ENCODE measurements at places on chromosomes 7 and 10. TPM values are rescaled to one million over a fixed set of nuclear protein-coding genes. Genes with fewer than 3 reads are reported as not detected.

GRCh38 chr10:19656420-19657042 is 159.7 kb upstream of the PLXDC2 start:
- DNase-seq = no peak

DNA sequence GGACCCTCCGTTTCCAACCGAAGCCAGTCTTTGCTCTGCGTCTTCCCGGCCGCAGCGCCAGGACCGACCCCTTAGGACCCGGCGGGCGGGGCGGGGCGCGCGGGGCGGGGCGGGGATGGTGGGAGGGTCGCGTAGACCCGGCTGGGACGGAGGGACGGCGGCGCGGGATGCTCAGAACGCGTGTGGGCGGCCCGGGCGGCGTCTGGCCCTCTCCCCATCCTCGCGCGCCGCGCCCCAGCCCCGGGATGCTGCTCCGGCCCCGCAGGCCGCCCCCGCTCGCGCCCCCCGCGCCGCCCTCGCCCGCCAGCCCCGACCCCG is at the start of gene UTF1:
Gene UTF1 (plus strand): TSS at position 174 of the 318 bp plus-strand sequence. CDS start 72 bp downstream, at position 246.
- DNase-seq = no peak

Gene FKBP6
- polyA plus RNA-seq = 0.25 TPM

DNA sequence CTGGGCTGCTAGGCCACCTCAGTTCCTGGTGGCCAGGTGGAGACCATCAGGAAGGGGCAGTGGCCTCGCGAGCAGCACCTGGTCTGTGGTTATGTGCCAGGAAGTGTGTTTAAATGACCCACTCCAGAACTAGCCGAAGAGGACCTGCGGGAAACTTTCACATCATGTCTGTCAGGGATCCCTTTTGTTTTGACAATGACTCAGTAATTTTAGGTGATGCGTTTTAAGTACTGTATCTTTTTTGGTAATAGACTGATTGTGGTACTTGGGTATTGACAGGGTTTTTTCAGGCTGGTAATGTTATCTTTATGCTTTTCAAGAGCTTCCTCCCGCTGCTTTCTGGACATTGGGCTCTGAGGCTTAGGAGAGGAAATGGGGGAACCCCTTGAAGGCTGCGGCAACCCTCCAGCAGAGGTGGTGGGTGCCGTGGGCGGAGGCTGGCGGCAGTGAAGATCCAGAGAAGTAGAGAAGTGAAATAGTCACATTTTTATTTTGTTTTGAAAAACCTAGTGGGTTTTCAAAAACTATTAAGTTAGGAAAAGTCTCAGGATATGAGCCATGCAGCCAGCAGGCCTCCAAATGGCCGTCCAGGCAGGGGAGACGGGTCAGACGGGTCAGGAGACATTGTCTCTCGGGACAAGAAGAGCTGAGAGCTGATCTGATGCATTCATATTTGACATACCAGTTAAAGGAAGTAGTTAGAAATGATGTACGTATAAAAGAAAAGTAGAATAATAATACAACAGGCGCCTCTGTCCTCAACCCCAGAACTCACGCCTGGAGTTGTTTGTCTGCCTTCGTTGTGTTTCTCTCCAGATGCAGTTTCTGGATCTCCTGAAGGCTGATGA is 27.7 kb downstream of the PPP2R2D start:
- no peak for DNase-seq

- no peak for DNase-seq
These were observed 53.2 kb upstream of the MACC1 start for GRCh38 chr7:20270371-20270770.

GRCh38 chr10:2936816-2937215 is 130.5 kb upstream of the PFKP start:
- no peak for DNase-seq

DNA sequence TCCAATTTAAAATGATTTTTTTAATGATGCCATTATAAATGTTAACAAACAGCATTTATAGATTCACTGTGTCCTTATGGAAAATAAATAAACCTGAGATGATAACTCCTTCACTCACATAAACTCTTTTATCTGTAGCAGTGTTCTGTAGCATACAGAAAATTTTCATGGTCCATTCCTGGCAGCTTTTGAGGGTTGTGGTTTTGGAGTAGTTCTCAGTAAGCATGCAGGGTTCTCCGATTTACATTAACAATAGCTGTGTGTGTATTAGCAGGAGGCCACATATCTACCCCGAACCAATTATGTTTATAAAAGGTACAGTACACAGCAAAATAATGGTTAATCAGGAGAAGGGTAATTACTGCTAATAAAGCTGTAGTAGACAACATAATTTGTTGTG is 162.7 kb downstream of the CDCA7L start:
- DNase-seq = no peak

DNA sequence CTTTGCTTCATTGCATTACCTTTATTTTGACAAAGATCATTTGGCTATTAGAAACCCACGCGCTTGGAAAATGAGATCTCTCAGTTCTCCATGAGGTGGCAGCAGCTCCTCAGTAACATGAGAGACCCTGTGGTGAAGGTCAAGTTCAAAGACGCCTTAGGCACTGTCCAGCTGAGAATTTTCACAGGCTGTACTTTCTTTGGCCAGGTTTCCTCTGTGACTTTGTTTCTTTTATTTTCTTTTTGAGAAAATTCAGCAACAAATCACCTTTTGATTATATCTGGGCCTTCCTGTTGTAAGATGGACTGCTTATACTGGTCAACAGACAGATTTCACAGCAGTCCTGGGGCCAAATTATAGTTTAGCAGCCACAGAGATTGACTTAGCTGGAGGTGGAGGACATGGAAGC is 54.5 kb downstream of the RAB18 start:
- no peak for DNase-seq

DNA sequence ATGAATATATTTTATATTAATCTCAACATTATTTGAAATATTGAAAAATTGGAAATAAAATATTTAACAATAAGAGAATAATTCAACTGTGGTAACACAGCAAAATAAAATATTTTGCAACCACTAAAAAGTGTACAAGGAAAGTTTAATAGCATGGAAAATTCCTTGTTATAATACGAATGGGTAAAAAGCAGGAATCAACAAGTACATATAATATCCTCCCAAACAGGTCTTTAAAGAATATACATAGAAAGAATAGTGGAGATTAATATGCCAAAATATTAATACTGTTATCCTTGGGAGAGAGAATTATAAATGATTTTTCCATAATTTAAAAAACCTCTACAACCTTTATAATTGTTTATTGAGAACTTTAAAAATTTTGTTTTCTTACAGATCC is 1.0 kb downstream of the DNAJC12 start:
- no peak for DNase-seq

GRCh38 chr7:111835066-111835465 is 272.8 kb upstream of the IMMP2L start:
- DNase-seq = no peak

Gene HABP2
- 0.65 TPM for polyA plus RNA-seq

- DNase-seq = no peak
These were observed 7.2 kb upstream of the ADAM22 start for GRCh38 chr7:87926581-87927461.

DNA sequence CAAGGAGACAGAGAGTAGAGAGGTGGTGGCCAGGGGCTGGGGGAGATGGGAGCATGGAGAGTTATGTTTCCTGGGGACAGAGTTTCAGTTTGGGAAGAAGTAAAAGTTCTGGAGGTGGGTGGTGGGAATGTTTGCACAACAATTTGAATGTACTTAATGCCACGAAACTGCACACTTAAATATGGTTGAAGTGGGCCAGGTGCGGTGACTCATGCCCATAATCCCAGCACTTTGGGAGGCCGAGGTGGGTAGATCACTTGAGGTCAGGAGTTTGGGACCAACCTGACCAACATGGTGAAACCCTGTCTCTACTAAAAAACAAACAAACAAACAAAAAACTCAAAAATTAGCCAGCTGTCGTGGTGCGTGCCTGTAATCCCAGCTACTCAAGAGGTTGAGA is 137.2 kb downstream of the PFKFB3 start:
- no peak for DNase-seq

DNA sequence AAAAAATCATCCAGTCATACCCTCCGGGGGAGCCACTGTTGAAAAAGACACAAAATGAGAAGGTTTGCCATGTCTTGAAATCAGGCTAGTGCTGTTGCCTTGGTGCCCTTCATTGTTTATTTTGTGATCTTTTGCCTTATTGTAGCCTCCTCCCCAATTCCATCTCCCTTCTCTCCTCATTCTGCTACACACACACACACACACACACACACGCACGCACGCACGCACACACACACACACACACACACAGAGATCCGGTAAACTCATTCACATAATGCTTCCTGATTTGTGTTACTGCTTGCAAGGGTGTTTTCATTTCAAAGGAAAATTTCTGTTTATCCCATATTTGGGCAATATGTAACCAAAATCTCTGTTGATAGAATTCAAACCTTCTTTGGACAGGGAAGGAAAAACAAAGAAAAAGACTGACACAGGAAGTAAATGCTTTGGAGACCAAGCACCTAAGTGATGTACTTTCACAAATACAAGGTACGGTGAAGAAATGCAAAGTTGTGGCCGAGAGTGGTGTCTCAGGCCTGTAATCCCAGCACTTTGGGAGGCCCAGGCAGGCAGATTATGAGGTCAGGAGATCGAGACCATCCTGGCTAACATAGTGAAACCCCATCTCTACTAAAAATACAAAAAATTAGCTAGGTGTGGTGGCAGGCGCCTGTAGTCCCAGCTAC is 141.1 kb upstream of the CDK13 start:
- no peak for DNase-seq

DNA sequence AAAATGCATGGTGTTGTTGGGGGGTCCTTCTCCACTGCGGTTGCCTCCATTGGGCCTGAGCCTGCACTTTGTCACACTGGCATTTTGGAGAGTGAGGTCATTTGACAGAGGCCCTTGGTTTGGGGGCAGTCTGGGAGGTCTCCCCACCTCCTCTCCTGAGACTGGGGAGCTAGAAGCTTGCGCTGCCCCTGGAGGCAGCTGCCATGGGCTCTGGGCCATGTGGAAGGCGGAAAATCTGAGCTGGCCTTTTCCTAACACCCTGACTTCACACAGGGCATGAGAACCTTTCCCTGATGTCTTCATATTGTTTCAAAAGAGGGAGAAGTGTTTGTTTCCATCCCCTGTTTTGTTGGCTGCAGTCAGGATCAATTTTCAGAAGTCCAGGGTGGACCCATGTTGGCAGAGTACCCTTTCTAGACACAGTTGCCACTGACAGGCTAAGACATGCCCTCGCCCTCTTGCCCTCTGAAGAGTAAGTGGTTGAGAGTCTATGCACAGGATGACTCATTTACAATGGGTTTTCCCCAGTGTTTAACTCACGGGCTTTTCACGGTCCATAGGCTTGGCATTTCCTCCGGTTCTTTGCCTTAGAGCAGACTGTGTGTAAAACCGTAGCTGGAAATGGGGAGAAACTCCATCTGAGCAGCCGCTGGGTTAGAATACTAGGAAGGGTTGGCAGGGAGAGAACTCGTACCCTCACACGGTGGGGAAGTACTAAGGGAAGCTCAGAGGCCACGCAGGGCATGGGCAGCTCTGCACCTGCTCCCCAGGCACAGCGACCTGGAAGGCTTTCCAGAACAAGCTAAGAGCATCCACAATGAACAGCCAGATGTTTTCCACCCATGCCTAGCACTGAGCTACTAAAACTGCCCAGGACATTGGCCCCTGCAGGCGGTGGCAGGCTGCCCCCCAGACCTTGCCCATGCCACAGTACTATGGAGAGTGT is 655.0 kb downstream of the SDK1 start:
- DNase-seq = no peak

- no peak for DNase-seq
These were observed 175.6 kb downstream of the OTUD1 start for GRCh38 chr10:23614483-23614882.

- no peak for DNase-seq
These were observed 38.8 kb downstream of the RNLS start for GRCh38 chr10:88544140-88544870.

- DNase-seq = no peak
These were observed 642 bp upstream of the AGR2 start for GRCh38 chr7:16805441-16805840.

DNA sequence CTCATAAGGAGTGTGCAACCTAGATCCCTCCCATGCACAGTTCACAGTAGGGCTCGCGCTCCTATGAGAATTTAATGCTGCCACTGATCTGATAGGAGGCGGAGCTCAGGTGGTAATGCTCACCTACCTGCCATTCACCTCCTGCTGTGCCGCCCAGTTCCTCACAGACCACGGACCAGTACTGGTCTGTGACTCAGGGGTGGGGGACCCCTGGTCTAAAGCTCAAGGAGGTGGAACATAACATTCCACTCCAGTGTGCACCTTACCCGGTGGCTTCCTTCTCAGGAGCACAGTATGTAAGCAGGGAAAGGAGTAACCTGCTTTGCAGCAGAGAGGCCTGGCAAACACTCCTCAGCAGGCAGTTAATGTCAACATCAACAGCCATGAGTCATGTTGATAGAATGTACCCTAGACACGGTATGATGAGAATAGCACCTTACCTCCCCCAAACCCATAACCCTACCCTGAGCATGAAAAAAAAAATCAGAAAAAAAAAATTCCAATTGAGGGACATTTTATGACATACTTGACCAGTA is 273.5 kb downstream of the FGFR2 start:
- DNase-seq = no peak

- DNase-seq = no peak
These were observed 328.3 kb downstream of the NXPH1 start for GRCh38 chr7:8761731-8762130.

DNA sequence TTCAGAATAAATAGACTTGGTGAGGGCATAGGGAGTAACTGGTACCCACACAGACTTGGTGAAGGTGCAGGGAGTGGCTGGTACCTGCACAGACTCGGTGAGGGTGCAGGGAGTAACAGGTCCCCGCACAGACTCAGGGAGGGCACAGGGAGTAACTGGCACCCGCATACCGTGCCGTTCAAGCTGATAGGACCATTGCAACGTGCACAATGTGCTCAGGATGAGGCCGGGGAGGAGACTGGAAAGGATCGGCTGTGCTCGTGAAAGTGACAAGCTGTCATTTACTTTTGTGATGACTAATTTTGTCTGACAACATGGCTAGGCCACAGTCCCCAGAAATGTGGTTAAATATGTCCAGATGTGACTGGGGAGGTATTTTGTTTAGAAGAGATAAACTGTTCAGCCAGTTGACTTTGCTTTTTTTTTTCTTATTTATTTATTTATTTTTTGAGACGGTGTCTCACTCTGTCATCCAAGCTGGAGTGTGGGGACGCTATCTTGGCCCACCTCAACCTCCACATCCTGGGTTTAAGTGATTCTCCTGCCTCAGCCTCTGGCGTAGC is 76.2 kb upstream of the NMT2 start:
- no peak for DNase-seq

- no peak for DNase-seq
These were observed 42.8 kb upstream of the SLC13A1 start for GRCh38 chr7:123242467-123243092.

- no peak for DNase-seq
These were observed 13.9 kb upstream of the TBATA start for GRCh38 chr10:70799124-70799523.

Gene GRM8
- polyA plus RNA-seq = 8.6 TPM

Gene CDCA7L
- 42.5 TPM for polyA plus RNA-seq

- DNase-seq = no peak
These were observed 46.2 kb downstream of the WDR37 start for GRCh38 chr10:1102416-1102815.

- DNase-seq = no peak
These were observed 332.1 kb downstream of the WDR11 start for GRCh38 chr10:121183236-121183635.

Gene C7orf57
- polyA plus RNA-seq = 0.47 TPM

Gene EBLN1
- not detected for polyA plus RNA-seq

Gene PPP1R3C
- polyA plus RNA-seq = 41.9 TPM

- no peak for DNase-seq
These were observed 15.2 kb downstream of the PROSER2 start for GRCh38 chr10:11838298-11838852.

GRCh38 chr7:107364787-107365186 is 105.1 kb upstream of the GPR22 start:
- DNase-seq = no peak

GRCh38 chr7:41436139-41436538 is 266.8 kb downstream of the INHBA start:
- DNase-seq = no peak
